Endothelial cell (in vitro differentiated cells): ENCODE measurements at places on chromosomes 7 and 10.

- no peak for DNase-seq
These were observed 217.1 kb downstream of the NRG3 start for GRCh38 chr10:82092111-82092510.

GRCh38 chr7:21566094-21566493, 23.3 kb downstream of the DNAH11 start:
- no peak for DNase-seq

DNA sequence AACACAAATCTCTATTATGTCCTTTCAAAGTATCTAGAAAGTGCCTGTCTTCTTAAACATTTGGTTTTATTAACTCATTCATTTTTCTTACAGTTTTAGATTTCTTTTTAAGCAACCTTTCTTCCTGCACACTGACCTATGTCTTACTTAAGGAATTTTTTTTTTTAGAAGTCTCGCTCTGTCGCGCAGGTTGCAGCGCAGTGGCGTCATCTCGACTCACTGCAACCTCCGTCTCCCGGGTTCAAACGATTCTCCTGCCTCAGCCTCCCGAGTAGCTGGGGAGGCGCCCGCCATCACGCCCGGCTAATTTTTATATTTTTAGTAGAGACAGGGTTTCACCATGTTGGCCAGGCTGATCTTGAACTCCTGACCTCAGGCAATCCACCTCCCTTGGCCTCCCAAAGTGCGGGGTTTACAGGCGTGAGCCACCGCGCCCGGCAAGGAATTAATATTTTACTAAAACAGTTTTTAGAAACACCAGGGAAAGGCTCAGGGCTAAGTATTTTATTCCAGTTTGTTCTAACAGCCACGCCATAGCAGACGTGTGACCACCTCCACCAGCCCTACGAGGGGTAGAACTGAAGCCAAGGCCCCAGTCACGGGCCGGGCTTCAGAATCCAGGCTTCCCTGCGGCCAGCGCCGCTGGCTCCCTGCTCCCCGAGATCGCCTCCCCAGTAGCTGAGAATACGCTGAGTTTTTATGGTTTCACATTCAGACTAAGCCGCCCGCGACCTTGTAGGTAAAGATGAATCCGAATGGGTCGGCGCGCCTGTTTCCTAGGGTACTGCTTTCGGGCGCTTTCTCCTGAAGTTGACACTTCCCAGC, 941 bp upstream of the LUC7L2 start:
- no peak for DNase-seq

DNA sequence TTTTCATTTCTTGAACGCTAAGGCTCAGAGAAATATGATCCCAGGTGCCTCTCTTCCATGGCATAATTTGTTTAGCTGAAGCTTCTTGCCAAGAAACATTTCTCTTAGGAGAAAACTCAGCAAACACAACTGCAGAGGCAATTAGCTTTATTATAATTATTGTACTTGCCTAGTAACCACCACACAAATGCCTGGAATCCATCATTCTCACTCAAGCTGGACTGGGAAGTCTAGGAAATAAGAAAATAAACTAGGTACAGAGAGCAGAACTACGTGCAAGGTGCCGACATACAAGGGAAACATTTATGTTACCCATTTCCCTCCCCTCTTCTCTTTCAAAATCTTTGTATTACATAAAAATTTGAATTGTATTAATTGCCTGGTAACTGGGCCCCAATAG, 15.1 kb downstream of the SLC35B4 start:
- no peak for DNase-seq

GRCh38 chr7:117562759-117563158, 82.9 kb downstream of the CFTR start:
- DNase-seq, result no peak

- DNase-seq, result no peak
These were observed 265.6 kb upstream of the TCERG1L start for GRCh38 chr10:131577178-131577555.

GRCh38 chr7:69564454-69565417, 33.5 kb upstream of the AUTS2 start:
- DNase-seq, result no peak

DNA sequence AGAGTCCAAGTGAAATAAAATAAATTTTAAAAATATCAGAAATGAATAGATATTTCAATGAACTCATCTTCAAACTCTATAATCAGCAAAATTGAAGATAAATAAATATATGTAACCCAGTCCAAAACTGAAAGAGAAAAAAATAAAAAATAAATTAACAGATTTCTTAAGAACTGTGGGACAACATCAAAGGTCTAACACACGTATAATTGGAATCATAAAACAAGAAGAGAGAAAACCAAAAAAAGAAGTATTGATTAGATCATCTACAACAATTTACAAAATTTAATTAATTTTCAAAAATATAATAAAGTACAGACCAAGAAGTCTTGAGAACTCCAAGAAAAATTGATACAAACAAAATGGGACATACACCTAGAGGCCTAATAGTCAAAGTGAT, 625.8 kb upstream of the SORCS1 start:
- DNase-seq, result no peak

- DNase-seq, result no peak
These were observed 3.3 kb downstream of the GRB10 start for GRCh38 chr7:50779427-50779826.

DNA sequence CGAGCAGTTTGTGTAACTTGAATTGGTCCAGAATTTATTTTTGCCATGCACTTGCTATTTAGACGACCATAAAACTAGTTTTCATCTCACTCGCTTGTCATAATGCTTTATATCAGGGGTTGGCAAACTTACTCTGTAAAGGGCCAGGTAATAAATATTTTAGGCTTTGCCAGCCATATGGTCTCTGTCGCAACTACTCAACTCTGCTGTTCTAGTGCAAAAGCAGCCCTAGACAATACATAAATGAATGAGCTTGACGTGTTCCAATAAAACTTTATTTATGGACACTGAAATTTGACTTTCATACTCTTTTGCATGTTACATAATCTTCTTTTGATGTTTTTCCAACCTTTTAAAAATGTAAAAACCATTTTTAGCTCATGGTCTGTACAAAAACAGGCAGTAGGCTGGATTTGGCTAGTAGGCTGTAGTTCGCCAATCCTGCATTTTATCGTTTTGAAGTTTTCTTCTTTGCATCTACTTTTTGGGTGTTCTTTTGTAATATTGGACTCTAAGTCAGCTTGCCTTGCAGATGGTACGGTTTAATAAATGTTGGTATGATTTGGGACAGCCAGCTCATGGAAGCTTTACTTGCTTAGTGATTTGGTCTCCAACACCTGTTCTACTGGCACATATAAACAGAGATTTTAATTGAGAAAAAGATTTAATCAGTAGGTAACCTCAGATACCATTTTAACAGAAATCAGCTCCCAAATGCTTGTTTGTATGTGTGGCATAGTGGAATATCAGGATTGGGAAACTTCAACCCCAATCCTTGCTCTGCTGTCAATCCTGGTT, 25.6 kb downstream of the SND1 start:
- DNase-seq, result no peak

- DNase-seq, result no peak
These were observed 95.4 kb downstream of the TBXAS1 start for GRCh38 chr7:139924461-139924860.

- no peak for DNase-seq
These were observed 163.5 kb downstream of the PARD3 start for GRCh38 chr10:34651416-34652195.

- DNase-seq, result no peak
These were observed 88.2 kb downstream of the CD36 start for GRCh38 chr7:80726666-80727065.

DNA sequence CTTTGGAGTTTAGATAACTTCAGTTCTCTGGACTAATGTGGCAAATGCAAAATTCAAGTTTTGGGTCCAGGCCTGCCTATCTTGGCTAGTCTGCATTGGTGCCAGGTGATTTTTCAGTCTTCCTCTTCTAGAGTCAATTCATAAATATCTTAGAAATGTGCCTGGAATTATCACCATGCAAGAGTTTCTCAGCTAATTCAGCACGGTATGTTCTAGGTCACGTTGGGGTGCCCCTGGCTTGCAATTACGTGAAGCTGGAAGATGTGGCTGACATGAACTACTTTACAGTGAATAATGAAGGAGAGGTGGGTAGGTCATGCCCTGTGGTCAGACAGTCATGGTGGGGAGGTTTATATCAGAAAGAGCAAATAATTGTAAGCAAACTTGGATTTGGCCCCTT, 25.0 kb downstream of the ZDHHC6 start:
- DNase-seq, result no peak

- DNase-seq, result peak; percentile 36
These were observed 274.7 kb upstream of the HGF start for GRCh38 chr7:82044497-82045080.

DNA sequence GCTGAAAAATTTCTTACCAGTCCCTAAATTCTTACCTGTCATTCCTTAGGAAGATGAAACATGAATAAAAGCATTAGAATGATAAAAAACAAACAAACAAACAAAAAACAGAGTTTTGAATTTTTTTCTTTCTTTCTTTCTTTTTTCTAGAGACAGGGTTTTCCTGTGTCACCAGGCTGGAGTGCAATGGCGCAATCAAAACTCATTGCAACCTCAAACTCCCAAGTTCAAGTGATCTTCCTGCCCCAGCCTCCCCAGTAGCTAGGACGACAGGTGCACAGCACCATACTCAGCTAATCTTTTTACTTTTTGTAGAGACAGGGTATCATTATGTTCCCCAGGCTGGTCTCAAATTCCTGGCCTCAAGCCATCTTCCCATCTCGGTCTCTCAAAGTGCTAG, 26.5 kb downstream of the NT5C2 start:
- DNase-seq, result no peak

DNA sequence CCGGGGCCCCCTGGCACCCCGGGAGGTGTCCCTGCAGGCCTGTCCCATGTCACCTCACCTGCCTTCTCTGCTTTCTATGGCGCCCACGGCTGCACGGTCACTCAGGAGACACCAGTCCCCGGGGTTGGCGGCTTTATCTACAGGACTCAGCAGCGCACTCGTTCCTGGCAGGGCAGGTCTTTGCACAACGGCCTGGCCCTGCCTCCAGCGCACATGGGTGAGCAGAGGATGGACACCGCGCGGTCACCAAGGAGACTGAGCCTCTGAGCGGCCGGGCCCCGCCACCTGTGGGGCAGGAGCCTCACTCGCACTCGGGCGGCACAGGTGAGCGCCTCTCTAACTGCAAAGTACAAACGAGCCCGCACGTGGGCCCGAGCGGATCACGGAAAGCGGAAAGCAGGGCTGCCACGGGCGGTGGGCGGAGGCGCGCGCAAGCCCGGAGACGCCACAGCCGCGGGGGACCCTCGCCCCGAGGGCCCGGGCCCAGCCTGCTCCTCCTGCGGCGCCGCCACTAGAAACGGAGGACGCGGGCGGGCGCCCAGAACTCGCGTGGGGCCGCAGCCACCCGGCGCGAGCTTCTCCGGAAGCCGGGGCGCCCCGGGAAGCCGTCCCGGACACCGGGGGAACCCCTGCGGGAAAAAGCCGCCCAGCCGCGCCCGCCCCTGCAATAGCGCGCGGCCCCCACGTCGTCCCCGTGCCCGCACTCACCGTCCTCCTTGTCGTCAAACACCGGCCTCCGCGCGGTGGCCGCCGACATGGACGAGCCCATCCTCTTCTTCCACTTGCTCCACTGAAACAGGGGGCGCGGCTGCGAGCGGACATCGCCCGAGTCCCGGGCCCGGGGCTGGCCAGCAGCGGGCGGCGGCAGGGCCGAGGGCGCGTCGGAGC, 642 bp downstream of the STK32C start:
- DNase-seq, result peak; percentile 37
